Activated naive CD8-positive, alpha-beta T cell treated with anti-CD3 and anti-CD28 coated beads for 36 hours (primary cell): ENCODE measurements at places on chromosomes 11 and 22. TPM values are rescaled to one million over a fixed set of nuclear protein-coding genes. Genes with fewer than 3 reads are reported as not detected.

SC5D gene
- total RNA-seq = 25.0 TPM

POLR2L gene
- total RNA-seq = 134 TPM

MRGPRF gene
- total RNA-seq = not detected

BAIAP2L2 gene
- 0.20 TPM for total RNA-seq

WBP2NL gene
- total RNA-seq = 0.37 TPM

DNA sequence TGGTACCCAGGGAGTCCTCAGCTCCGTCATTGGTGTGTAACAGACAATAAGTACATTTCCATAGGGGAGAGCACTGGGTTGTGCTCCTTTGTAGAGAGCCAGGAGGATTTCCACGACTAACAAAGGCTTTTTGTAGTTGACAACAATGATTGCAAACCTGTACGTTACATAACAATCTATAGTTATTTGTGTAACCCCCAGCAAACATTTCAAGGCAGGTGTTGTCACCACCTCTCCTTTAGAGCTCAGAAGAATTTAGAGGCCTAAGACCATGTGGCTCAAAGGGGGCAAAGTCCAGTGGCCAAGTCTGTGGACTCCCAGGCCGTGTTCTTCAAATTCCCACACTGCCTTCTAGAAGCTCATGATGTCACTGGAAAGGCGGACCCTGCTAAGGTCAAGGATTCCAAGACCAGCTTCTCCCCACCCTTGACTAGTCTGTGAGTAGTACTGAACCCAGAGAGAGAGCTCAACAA lies 15.8 kb downstream of the RPL27A start:
- no peak for DNase-seq
- H3K27me3 ChIP-seq = no peaks in the 10 kb centered on the region
- peaks cover 21% of the 10 kb centered on the region for H3K36me3 ChIP-seq
- no peak overlapping the region for H3K27ac ChIP-seq

- no peak for DNase-seq
- H3K27ac ChIP-seq = no peak overlapping the region
- no peaks in the 10 kb centered on the region for H3K36me3 ChIP-seq
- peaks cover 2% of the 10 kb centered on the region for H3K4me1 ChIP-seq
Observed at GRCh38 chr11:120842195-120842594, 181.7 kb upstream of the TBCEL start.

- H3K4me1 ChIP-seq = peaks cover 64% of the 10 kb centered on the region
- H3K27ac ChIP-seq = peak overlapping the region; percentile 59
- no peak for DNase-seq
- no peaks in the 10 kb centered on the region for H3K27me3 ChIP-seq
- no peak overlapping the region for H3K4me3 ChIP-seq
Observed at GRCh38 chr11:3906166-3906565, 50.7 kb downstream of the STIM1 start.

DNA sequence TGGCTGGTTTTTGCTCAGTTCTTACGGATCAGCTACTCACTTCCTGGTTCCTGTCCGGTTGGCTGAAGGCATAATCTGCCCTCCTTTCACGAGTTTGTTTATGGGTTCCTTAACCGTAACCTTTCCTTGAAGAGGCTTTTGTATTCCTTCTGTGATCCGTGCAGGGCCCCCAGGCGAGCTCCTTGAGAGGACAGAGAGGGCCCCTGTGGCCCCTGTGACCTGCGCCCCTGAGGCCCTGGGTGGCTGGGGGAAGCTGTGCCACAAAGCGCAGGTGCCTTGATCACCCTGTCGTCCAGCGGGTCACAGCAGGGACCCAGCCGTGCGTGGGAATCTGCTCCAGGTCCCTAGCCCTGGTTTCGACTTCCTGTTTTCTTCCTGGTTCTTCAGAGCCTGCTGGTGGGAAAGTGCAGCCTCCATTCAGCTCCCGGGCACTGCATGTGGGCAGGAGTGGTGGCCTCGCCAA lies 27.8 kb upstream of the FADD start:
- H3K4me3 ChIP-seq = no peak overlapping the region
- DNase-seq = no peak
- no peaks in the 10 kb centered on the region for H3K27me3 ChIP-seq
- no peak overlapping the region for H3K27ac ChIP-seq
- no peaks in the 10 kb centered on the region for H3K36me3 ChIP-seq
- H3K4me1 ChIP-seq = no peaks in the 10 kb centered on the region

GRCh38 chr11:112410325-112410724 lies 149.7 kb upstream of the PLET1 start:
- H3K4me1 ChIP-seq = no peaks in the 10 kb centered on the region
- no peak for DNase-seq
- H3K27me3 ChIP-seq = peaks cover 12% of the 10 kb centered on the region
- peaks cover 2% of the 10 kb centered on the region for H3K36me3 ChIP-seq
- no peak overlapping the region for H3K4me3 ChIP-seq

DNA sequence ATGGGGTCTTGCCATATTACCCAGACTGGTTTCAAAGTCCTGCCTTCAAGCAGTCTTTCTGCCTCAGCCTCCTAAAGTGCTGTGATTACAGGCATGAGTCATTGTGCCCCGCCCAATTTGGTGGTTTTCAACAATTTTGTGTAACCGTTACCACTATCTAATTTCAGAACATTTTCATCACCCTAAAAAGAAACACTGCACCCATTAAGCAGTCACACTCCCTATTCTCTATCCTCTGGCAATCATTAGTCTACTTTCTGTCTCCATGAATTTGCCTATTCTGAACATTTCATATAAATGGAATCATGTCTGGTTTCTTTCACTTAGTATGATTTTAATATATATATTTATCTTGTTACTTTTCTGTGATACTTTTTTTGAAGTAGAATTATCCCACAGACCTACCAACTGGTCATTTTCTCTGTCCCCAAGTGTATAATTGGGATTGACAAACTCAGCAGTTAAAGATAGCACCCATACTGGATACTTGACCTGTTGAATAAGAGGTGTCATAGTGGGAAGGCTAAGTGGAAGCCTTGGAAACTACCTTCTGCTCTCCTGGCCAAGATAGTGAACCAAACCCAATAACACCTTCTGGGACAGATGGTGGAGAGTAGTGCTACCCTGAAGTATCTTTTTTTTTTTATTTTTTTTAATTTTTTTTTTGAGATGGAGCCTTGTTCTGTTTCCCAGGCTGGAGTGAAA lies 64.8 kb downstream of the STIM1 start:
- H3K4me1 ChIP-seq = peaks cover 54% of the 10 kb centered on the region
- H3K36me3 ChIP-seq = peaks cover 36% of the 10 kb centered on the region
- DNase-seq = peak; percentile 73
- peak overlapping the region; percentile 83 for H3K27ac ChIP-seq

DNA sequence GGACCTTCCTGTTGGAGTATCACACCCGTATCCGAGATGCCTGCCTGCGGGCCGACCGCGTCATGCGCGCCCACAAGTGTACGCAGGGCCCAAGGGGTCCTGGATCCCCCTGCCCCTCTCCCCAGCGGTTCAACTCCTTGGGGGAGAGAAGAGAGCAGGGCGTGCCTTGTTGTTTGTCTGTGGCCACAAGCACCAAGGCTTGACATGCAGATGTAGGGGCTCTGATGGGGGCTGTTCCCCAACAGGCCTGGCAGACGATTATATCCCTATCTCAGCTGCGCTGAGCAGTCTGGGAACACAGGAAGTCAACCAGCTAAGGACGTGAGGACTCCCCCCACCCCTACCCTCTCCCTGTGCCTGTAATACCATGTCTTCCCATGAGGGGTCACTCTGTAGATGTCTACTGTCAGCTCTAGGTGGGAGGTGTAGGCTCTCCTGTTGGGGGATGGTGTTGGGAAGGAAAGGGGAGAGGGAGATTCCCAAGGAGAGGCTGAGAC lies 6.8 kb downstream of the CFL1 start:
- no peak overlapping the region for H3K4me3 ChIP-seq
- H3K4me1 ChIP-seq = peaks cover 24% of the 10 kb centered on the region
- no peaks in the 10 kb centered on the region for H3K27me3 ChIP-seq
- H3K27ac ChIP-seq = peak overlapping the region; percentile 34

GRCh38 chr11:1388763-1389102 lies 1.0 kb upstream of the BRSK2 start:
- H3K36me3 ChIP-seq = no peaks in the 10 kb centered on the region
- peak overlapping the region; percentile 68 for H3K4me3 ChIP-seq
- no peak for DNase-seq
- H3K4me1 ChIP-seq = peaks cover 9% of the 10 kb centered on the region
- H3K27me3 ChIP-seq = peaks cover 28% of the 10 kb centered on the region

DNA sequence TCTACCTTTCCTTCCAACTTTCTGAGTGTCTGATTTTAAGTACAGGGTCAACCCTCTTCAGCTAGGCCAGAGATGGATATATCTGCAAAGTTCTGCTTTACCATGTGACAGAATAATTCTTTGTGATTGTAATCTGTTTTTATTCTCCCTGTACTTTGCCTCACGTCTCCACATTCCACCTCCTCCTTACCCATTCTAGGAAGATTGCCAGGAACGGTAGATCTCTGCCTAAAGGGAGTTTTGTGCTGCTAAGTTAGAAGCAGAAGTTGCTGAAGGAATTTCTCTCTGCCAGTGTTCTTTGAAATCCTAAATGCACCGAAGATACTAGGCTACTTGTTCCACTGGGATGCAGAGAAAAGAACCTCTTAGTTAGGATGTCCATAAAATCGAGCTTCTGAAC lies 20.7 kb upstream of the FAM181B start:
- no peak overlapping the region for H3K4me3 ChIP-seq
- peaks cover 37% of the 10 kb centered on the region for H3K4me1 ChIP-seq
- no peak for DNase-seq

GRCh38 chr22:28279888-28280287 lies 360.8 kb upstream of the PITPNB start:
- peaks cover 3% of the 10 kb centered on the region for H3K4me1 ChIP-seq
- DNase-seq = no peak
- H3K36me3 ChIP-seq = no peaks in the 10 kb centered on the region
- H3K4me3 ChIP-seq = no peak overlapping the region
